ENCODE measurements at places on chromosomes 12 and 14.

DNA sequence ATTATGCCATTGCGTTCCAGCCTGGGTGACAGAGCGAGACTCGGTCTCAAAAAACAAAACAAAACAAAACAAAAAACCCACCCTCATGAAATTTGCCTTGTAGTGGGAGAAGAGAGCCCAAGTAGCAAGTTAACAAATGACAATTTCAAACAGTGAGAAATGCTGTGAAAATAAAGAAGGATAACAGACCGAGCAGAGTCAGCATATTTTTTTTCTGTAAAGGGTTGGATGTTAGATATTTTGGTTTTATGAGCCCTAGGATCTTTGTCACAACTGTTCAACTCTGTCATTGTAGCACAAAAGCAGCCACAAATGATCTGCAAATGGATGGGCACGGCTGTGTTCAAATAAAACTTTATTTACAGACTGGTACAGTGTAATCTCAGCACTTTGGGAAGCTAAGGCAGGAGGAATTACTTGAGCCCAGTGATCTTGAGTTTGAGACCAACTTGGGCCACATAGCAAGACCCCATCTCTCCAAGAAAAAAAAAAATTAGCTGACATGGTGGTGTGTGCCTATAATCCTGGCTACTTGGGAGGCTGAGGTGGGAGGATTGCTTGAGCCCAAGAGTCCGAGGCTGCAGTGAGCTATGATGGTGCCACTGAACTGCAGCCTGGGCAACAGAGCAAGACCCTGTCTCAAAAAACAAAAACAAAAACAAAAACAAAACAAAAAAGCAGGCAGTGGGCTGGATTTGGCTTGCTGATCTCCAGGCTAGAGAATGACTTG, 117.1 kb downstream of the PTPN11 start:
- DNase-seq, result no peak

DNA sequence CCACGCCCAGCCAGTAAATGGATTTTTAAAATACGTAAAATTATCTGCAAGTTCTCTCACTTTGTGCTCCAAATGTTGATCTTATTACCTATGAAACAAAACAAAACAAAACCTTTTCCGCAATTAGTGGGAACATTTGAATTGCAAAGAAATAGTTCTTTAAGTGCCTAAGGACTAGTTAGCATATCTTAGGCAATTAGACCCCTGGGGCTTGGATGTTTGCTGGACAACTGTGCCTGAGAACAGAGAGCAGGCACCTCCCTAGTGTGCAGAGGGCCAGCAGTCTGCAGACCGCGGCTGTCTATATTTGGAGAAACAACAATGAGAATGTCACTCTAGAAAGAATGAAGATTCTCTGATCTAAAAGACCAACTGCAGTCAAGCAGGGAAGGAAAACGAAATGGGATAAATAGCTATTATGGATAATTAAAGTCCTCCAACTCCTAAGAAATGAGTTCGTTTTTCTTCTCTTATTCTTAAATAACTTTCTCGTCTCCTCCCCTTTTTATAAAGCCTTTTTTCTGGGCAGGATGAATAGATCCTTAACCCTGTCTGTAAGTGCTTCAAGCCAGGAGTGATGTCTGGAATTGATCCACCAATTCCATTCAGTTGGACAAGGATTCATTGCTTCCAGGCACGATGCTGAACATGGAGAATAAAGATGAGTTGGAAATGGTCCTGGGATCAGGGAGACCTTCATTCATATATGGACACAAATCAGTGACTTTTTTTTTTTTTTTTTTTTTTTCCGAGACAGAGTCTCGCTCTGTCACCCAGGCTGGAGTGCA, 16.2 kb downstream of the SLC17A8 start:
- DNase-seq, result no peak

- peak; percentile 45 for DNase-seq
These were observed at the start of gene PTPRR for GRCh38 chr12:70920251-70920851. TSS of gene PTPRR (minus strand) at chr12:70920738. CDS start at chr12:70920390, 348 bp downstream.

DNA sequence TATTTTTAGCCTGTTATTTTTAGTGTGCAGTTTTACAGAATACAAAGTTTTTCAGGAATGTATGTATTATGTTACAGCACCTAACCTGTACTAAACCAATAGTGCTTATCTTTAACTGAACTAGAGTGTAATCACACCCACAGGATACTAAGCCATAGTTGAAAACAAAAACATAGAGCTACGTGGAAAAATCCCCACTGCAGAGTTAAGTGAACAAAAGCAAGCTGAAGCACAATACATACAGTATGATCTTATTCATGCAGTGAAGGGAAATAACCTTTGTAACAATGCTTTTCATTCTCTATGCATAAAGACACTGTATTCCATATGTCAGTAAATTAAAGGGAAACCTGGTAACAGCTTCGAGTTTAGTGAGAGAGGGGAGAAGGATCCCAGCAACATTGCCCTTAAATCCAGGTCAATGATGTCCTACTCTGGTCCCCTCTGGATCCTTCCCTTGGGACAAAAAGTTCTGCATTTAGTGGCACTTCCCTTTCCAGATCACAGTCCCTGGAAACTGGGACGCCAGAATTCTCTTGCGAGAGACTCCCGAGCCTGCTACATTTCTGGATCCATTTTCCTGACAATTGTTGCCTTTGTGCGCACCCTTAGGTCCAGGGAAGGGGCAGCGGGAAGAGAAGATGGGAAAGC, 121.3 kb upstream of the CCND2 start:
- no peak for DNase-seq

DNA sequence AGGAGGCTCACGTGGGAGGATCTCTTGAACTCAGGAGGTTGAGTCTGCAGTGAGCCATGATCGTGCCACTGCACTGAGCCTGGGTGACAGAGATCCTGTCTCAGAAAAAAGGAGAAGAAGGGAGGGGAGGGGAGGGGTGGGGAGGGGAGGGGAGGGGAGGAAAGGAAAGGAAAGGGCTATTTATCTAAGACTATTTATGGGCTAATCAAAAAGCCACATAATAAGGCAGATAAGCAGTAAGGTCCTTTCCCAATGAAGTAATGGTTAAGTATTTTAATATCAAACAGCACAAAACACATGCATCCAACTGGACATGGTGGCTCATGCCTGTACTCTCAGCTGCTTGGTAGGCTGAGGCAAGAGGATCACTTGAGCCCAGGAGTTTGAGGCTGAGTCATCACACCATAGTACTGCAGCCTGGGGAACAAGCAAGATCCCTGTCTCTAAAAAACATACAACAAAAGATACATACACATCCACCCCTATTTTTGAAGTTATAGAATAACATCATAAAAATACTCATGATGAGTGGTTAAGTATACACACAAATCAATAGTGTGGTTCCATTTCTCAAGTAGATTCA, 9.7 kb downstream of the PAWR start:
- no peak for DNase-seq

DNA sequence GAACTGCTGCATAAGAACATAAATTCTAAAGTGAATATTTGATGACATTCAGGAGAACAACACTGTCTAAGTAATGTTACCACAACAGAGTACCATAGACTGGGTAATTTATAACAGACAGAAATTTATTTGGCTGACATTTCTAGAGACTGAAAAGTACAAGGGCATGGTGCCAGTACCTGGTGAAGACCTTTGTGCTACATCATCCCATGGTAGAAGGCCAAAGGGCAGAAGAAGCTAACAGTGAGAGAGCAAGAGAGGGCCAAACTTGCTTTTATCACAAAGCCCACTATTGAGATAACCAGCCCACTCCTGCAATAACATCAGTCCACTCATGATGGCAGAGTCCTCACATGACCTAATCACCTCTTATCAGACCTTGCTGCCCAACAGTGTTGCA, 88.8 kb downstream of the FIGNL2 start:
- DNase-seq, result no peak

GRCh38 chr14:96053248-96053599, 14.1 kb downstream of the C14orf132 start:
- DNase-seq, result no peak

DNA sequence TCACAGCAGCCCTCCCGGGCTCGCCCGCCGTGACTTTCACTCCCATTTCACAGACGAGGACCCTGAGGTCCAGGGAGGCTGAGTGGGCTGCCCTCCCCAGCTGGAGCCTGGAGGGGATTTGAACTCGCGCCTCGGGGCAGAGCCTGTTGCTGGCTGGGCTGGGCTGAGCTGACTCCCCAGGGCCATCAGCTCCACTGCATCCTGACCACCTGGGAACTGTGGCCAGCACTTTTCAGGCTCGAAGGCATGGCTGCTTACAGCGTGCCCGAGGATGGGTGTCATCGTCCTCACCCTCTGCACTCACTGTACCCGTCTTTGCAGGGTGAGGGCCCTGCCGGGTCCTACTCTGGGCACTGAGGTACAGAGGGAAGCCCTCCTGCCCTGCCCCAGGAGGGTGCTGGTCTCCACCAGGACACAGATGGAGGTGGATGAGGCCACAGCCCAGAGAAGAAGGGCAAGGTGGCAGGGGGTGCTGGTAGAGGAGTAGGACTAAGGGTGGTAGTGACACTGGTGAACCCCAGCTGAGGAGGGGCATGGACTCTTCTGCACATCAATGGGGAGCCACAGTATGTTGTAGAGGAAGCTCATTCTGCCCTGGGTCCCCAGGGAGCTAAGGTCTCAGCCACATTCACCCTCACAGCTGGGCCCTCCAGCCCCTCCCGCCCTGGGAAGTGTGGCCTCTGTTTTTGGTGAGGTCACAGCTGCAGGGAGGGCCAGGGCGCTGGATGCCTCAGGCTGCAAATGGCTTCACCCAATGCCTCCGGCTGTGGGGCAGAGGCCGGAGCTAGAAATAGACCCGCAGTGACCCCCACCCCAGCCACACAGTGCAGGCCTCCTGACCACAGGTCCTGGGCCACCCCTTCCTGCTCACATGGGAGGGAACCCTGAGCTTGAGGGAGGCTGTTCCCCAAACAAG, 365.1 kb upstream of the SFSWAP start:
- no peak for DNase-seq

DNA sequence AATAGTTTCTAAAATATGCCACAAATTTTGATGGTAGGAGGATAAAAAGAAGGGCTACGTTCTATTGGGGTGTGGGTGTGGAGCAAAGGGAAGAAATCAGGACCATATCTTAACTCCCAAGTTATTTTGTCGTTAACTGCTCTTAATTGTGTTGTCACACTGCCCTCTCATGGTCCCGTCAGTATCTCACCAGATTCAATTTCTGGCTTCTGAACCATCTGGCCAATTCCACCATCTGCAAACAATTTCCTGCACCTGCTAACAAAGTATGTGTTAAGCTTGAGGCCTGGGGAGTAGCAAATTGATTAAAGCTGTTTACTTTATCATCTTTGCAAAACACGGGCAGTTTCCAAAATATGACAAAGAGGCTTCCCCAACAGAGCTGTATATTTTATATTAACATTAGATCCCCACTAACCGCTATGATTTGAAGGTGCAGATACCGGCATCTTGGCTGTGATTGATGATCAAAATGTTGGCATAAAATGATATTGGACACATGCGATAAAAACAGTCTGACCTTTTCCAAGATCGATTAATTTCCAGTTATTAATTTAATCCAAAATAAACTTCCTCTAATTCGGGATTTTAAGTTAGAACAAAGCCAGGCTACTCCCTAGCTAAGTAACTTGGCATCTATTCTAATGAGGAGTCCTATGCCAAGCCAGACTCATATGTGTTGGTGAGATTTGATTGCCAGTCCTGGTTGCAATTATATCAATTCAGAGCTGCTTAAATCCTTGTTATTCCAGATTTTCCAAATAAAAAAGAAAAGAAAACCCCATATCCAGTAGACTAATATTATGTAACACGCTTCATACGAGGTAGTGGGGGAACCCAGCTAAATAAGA, 6.9 kb upstream of the DNM1L start:
- peak; percentile 86 for DNase-seq

DNA sequence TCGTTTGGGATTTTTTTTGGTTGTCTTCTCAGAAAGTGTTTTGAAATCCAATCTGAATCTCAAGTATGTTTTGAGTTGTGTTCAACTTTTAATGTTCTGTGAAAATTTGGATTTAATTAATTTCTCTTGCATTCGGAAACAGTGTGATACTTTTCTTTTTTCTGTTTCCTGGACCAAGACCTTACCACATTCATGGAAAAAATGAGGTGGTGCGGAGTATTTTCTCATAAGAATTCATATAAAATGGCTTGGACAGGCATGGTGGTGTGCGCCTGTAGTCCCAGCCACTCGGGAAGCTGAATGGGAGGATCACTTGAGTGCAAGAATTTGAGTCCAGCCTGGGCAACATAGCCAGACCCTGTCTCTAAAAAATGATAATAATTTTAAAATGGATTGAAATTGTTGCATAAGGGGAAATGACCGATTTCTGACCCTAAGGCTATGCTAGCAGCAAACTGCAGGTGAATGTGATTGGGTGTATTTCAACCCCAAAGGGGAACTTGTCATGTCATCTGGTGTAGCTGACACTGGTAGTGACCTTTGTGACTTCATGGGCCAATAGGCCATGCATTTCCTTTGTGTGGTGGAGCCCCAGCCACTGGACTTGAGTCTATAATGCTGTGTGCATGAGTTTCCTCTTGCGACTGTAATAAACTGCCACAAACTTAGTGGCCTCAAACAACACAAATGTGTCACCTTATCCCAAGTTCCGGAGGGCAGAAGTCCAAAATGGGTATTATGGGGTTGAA, 123.5 kb upstream of the RFLNA start:
- DNase-seq, result no peak

All from NCI-H1417 treated with DMSO at 0.1 percent for 48 hours (cell line).